Activated CD4-positive, alpha-beta T cell treated with anti-CD3 and anti-CD28 coated beads for 36 hours (primary cell): ENCODE measurements at places on chromosomes 7 and 10.

GRCh38 chr7:121082400-121083101 lies 94.0 kb downstream of the CPED1 start:
- no peak for DNase-seq

DNA sequence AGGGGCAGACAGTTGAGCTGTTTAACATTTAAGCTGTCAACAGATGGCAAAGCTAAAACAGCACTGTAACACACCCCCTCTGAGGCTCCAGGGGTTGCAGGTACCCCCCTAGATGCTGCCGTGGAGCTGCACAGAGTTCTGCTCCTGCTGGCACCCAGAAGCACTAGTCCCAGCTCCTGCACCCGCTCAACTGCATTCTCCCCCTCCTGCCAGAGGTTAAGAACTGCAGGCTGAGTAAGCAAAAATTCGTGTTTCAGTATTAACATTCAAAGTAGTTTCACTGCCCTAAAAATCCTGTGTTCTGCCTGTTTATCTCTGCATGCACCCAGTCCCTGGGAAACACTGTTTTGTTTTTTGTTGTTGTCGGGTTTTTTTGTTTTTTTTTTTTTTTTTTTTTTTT lies 790.8 kb upstream of the KCND2 start:
- DNase-seq = peak; percentile 5

GRCh38 chr7:131839967-131840690 lies 283.7 kb upstream of the PODXL start:
- DNase-seq = no peak

- no peak for DNase-seq
These were observed 61.8 kb downstream of the EEPD1 start for GRCh38 chr7:36214608-36215456.

- no peak for DNase-seq
These were observed 2.0 kb upstream of the HEPACAM2 start for GRCh38 chr7:93228302-93228701.

DNA sequence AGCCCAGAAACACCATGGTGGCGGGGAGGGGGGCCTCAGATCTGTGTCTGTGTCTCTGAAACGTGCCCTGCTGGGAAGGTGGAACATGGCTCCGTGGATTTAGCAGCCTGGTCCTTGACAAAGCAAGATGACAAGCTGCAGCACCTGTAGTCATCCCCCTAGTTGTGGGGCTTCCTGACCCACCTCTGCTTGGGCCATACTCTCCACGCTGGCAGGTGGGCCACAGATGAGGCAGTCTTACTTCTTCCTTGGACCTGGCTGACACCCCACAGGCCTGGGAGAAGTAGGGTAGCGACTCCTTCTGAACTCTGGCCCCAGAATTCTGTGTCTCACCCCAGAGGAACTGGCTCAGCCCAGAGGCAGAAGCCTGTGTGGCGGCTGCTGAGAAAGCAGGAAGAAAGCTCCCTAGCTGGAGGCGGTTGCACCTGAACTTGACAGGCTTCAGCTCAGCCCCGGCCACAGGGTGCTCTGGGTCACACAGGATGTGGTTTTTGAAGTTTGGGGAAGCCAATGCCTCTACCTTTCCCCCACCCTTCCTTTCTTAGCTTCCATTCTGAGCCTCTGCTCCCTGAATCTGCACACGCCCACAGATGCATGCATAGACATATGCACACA lies 113.9 kb downstream of the ABLIM1 start:
- DNase-seq = peak; percentile 86

- DNase-seq = no peak
These were observed 39.0 kb upstream of the EMX2 start for GRCh38 chr10:117503244-117504205.

DNA sequence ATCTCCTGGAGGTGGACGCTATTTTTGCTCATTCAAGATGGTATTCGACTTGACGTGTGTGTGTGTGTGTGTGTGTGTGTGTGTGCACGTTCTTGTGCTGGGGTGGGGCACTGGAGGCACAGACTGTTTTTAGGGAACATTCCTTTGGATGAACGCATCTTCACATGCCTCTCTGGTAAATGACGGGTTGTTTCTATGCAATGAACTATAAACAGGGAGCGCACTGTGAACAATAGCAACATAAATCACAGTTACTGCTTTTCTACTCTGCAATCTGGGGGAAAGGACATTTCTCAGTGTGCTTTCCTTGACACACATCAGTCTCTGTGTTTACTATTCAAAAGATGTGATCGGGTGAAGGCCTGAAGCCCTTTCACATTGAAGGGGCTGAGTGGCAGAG lies 120.1 kb upstream of the PITRM1 start:
- DNase-seq = no peak

GRCh38 chr10:128833671-128834070 lies 633.4 kb upstream of the MGMT start:
- no peak for DNase-seq

DNA sequence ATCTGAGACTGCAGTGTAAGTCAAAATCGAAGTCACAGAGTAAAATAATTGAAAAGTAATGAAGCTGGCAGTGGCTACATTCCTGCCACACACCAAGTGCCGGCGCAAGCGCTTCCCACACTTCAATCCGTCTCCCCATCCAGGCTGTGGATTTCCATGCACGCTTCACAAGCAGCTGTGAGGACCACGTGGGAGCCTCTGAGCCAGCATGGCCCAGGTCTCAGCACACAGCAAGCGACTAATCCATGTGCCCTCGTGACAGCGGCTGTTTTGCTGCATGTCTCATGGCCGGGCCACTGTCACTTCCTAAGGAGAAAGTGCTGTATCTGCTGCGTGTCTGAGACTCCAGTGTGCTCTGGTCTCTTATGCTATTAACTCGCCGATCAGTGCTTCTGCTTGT lies 566.9 kb downstream of the DNAJB6 start:
- no peak for DNase-seq

GRCh38 chr7:28759475-28759971 lies 198.6 kb downstream of the TRIL start:
- DNase-seq = no peak

DNA sequence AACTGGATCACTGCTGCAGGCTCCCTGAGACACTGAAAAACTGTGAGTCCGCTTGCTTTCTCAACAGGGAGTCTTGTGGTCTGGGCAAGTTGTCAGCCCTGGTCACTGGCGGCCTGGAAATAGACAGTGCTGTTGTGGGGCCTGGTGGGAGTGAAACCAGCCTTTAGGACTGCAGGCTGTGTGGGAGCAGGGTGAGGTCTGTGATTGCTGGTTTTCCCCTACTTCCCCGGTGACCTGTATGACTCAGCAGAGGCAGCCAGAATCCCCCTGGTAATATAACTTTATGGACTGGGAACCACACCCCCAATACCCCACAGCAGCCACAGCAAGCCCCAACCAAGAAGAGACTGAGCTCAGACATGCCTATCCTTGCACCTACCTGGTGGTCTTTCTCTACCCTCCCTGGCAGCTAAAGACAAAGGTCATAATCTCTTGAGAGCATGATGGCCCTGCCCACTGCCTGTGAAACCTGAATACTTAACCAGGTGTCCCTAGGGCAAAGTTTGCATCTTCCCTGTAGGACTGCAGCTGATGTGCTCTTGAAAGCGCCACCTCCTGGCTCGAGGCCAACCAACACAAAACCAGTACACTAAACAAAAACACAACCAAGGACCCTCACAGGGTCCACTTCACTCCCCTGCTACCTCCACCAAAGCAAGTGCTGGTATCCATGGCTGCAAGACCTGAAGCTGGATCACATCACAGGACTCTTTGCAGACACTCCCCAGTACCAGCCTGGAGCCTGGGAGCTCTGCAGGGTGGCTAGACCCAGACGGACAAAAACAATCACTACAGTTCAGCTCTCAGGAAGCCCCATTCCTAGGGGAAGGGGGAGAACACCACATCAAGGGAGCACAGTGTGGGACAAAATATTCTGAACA lies 7.2 kb upstream of the ADAM22 start:
- peak; percentile 18 for DNase-seq

DNA sequence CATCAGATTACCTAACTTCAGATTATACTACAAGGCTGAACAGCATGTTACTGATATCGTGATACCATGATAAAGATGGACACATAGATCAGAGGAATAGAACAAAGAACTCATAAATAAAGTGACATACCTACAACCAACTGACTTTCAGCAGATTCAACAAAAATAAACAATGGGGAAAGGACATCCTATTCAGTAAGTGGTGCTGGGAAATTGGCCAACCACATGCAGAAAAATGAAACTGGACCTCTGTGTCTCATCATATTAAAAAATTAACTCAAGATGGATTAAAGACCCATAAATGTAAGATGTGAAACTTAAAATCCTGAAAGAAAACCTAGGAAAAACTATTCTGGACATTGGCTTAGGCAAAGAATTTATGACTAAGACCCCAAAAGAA lies 158.6 kb downstream of the ZEB1 start:
- no peak for DNase-seq

DNA sequence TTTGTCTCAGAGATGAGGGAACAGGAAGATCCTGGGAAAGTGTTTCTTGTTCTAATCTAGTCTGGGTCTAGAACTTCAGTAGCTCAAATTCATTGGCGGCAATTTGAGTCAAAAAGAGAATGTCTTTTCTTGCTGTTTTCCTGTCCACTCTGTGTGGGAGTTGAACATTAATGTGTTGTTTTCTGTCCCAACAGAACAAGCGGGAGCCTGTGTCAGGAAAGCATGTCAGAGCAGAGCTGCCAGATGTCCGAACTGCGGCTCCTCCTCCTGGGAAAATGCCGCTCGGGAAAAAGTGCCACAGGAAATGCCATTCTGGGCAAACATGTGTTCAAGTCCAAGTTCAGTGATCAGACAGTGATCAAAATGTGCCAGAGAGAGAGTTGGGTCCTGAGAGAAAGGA lies 16.0 kb downstream of the GIMAP8 start:
- no peak for DNase-seq

GRCh38 chr10:103651783-103652476 lies 158.4 kb downstream of the NEURL1 start:
- DNase-seq = no peak

DNA sequence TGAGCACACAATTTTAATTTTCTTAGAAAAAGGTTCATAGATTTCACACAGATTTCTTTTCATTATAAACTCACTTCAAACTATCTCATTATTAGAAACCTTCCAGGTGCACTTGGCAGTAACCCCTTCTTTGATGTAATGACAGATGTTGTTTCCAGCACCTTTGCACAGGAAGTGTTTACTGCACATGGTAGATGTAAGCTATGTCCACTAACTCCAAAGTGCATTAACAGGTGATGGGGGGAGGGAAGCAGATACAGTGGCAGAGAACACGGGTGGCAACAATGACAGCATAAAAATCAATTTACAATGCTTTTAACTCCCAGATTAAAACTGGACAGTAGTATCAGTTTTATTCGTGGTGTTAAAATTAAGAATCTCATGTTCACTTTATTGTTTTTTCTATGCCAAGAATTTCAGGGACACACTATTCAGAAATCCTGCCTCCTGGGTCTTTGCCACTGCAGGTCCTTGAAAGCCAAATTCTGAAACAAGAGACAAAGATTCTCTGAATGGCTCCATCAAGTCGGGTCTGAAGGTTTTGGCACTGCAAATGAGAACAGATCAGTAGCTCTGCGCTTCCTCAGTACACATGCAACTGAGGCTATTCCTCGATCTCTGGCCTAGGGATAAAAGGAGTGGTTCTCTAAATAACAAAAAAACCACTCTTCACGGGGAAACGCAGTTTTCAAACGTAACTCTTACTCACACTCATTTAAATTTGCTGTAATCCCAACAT lies 187.7 kb downstream of the JAZF1 start:
- DNase-seq = no peak

DNA sequence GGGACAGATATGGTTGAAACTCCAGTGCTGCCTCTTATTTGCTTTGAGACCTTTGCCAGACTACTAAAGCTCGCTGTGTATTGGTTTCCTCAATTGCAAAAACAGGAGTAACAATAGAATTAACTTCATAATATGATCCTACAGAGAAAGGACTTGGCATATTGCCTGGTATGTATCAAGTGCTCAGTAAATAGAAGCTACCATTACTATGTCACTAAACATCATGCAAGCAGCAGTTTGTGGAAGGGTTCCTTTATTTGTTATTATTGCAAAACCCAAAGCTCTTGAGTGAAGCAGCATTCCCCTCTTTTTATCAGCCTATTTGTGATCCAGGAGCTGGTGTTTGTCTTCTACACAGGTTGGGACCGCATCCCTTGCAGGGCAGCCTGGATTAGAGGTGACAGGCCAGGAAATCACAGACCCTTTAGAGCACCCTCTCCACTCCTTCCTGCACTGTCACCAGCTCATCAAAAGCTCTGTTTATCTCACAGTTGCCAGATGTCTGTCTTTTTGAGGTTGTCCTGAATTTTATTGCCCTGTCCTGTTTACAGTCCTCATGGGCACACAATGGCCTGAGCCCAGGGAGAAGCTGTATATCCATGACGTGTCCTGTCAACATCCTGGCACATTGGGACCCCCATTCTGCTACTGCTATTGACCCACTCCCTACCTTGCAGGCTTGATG lies 121.5 kb downstream of the SNX10 start:
- DNase-seq = no peak

DNA sequence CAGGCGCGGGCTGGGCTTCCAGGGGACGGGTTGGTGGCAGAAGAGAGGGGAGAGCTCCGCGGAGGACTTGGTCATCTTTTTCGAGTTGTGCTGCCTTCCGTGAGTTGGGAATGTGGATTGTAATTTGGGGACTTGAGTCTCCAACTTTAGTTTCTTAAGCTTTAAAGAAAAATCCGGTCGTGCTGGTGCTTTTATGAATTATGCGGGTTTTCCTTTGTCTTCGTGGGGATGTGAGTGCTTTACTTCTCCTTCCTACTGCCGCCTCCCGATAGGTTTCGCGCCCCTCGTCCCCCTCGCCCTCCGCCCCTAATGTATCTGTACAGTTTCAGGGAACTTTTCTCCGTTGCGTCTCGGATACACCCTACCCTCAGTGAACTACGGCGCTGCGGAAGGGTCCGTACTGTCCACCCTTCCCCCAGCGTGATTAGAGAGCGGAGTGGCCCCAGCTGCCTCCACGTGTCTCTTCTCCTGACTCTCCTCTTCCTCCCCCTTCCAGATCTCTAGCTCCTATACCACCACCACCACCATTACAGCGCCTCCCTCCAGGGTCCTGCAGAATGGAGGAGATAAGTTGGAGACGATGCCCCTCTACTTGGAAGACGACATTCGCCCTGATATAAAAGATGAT lies 649 bp downstream of the SCD start:
- DNase-seq = no peak

- DNase-seq = no peak
These were observed 50.1 kb upstream of the IGFBP3 start for GRCh38 chr7:45971171-45971570.

GRCh38 chr7:56287429-56288138 lies 171.4 kb upstream of the NUPR2 start:
- DNase-seq = peak; percentile 35

GRCh38 chr10:132659206-132660091 lies 121.9 kb downstream of the INPP5A start:
- DNase-seq = no peak

GRCh38 chr7:2030475-2031450 lies 202.0 kb downstream of the MAD1L1 start:
- DNase-seq = peak; percentile 52
